Effector memory CD8-positive, alpha-beta T cell (primary cell): ENCODE measurements at places on chromosomes 5 and 9.
A peak's percentile ranks its signal among the peaks of the same experiment; 100 is the strongest.

GRCh38 chr5:5588887-5589826, 166.7 kb downstream of the ICE1 start:
- peaks cover 28% of the 10 kb centered on the region for H3K27me3 ChIP-seq
- no peak overlapping the region for H3K4me3 ChIP-seq
- H3K36me3 ChIP-seq = no peaks in the 10 kb centered on the region
- H3K27ac ChIP-seq = no peak overlapping the region
- DNase-seq = no peak
- H3K4me1 ChIP-seq = no peaks in the 10 kb centered on the region

DNA sequence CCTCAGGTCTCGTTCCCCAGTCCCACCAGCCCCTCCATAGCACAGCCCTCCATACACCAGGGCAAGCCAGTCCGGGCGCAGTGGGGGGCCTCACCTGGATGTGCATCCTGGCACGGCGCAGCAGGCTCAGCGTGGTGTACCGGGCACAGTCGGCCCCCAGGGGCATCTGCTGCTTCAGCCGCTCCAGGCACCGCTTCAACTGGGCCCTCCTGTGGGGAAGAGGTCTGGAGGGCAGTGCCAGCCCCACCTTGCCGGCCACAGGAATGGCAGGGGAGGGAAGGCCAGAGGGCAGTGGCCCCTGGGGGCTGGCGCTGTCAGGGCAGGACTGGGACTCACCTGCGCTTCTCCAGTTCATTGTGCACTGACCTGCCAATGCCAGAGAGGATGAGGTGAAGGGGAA, 1.4 kb downstream of the MXD3 start:
- peaks cover 36% of the 10 kb centered on the region for H3K4me1 ChIP-seq
- H3K27ac ChIP-seq = no peak overlapping the region
- H3K36me3 ChIP-seq = peaks cover 31% of the 10 kb centered on the region
- peak overlapping the region; percentile 83 for H3K4me3 ChIP-seq
- no peak for DNase-seq

DNA sequence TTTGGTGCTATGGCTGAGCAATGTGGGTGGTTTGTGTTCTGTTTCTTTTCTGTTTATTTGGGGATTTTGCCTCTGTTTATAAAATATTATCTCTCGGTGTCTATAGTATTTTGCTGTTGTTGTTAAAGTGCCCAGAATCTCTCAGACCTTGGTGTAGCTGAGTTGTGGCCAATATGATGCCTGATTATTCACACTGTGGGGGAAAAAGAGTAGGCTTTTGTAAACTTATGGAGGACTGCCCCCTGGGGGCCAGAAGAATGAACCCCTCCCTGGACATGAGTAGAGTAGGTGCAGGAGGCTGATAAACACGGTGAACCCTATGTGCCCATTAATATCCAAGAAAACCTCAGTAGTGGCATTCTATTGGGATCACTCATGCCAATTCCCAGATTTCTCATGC, 49.0 kb upstream of the DPYSL3 start:
- H3K36me3 ChIP-seq = no peaks in the 10 kb centered on the region
- no peak overlapping the region for H3K4me3 ChIP-seq
- H3K27ac ChIP-seq = no peak overlapping the region
- DNase-seq = no peak

GRCh38 chr9:61668846-61669245, 479.0 kb downstream of the SPATA31A7 start:
- H3K4me3 ChIP-seq = no peak overlapping the region
- no peak overlapping the region for H3K27ac ChIP-seq
- no peaks in the 10 kb centered on the region for H3K36me3 ChIP-seq
- no peak for DNase-seq

GRCh38 chr5:158751961-158752655, 347.6 kb downstream of the EBF1 start:
- DNase-seq = no peak
- H3K27me3 ChIP-seq = peaks cover 45% of the 10 kb centered on the region
- no peaks in the 10 kb centered on the region for H3K4me1 ChIP-seq

DNA sequence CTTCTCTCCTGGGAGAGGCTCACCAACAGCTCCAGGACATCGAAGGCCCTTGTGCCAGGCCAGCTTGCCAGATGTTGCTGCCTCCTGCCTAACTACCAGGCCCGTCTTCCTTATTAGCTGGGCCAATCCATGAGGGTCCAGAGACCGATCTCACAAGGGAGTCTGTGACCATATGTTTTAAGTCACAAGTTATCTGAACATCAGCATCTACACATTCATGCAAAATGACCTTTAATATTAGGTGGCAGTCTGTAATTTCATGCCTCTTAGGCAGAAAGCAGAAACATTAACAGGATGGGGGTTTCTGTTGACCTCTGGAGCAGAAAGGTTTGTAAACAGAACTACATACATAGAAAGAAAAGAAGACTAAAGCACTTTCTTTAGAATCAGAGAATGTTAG, 75.1 kb upstream of the SLC25A51 start:
- H3K4me1 ChIP-seq = no peaks in the 10 kb centered on the region
- no peak overlapping the region for H3K4me3 ChIP-seq
- no peak overlapping the region for H3K27ac ChIP-seq
- no peak for DNase-seq
- no peaks in the 10 kb centered on the region for H3K36me3 ChIP-seq

- no peaks in the 10 kb centered on the region for H3K36me3 ChIP-seq
- no peak overlapping the region for H3K4me3 ChIP-seq
- peaks cover 12% of the 10 kb centered on the region for H3K27me3 ChIP-seq
Observed at GRCh38 chr9:79257228-79257781, 314.5 kb upstream of the TLE4 start.

GRCh38 chr5:124438903-124439281, 307.5 kb downstream of the ZNF608 start:
- no peaks in the 10 kb centered on the region for H3K4me1 ChIP-seq
- H3K27ac ChIP-seq = no peak overlapping the region
- no peaks in the 10 kb centered on the region for H3K36me3 ChIP-seq
- H3K4me3 ChIP-seq = no peak overlapping the region
- no peaks in the 10 kb centered on the region for H3K27me3 ChIP-seq
- no peak for DNase-seq

DNA sequence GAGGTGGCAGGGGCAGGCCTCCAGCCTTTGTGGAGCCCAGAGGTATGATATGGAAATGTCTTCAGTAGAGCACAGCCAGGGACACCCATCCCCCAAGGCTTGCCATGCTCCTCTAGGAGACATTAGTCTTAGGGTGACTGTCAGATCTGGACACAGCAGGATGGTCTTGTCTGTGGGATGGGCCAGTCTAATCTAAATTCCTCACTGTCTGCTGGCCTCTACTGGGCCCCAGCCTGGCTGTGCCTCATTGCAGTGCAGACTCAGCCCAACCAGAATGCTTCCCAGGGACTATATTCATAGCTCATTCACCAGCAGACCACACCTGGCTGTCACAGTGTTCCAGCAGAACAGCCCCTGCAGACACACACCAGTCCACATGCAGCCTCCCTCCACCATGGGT, 129.5 kb upstream of the MRPS30 start:
- no peak overlapping the region for H3K4me3 ChIP-seq
- no peak for DNase-seq
- no peak overlapping the region for H3K27ac ChIP-seq
- H3K27me3 ChIP-seq = no peaks in the 10 kb centered on the region
- no peaks in the 10 kb centered on the region for H3K36me3 ChIP-seq
- no peaks in the 10 kb centered on the region for H3K4me1 ChIP-seq

- H3K36me3 ChIP-seq = peaks cover 4% of the 10 kb centered on the region
- DNase-seq = no peak
- no peaks in the 10 kb centered on the region for H3K4me1 ChIP-seq
- no peak overlapping the region for H3K27ac ChIP-seq
- H3K27me3 ChIP-seq = peaks cover 14% of the 10 kb centered on the region
- H3K4me3 ChIP-seq = no peak overlapping the region
Observed at GRCh38 chr5:52869391-52869790, 81.7 kb downstream of the ITGA1 start.

DNA sequence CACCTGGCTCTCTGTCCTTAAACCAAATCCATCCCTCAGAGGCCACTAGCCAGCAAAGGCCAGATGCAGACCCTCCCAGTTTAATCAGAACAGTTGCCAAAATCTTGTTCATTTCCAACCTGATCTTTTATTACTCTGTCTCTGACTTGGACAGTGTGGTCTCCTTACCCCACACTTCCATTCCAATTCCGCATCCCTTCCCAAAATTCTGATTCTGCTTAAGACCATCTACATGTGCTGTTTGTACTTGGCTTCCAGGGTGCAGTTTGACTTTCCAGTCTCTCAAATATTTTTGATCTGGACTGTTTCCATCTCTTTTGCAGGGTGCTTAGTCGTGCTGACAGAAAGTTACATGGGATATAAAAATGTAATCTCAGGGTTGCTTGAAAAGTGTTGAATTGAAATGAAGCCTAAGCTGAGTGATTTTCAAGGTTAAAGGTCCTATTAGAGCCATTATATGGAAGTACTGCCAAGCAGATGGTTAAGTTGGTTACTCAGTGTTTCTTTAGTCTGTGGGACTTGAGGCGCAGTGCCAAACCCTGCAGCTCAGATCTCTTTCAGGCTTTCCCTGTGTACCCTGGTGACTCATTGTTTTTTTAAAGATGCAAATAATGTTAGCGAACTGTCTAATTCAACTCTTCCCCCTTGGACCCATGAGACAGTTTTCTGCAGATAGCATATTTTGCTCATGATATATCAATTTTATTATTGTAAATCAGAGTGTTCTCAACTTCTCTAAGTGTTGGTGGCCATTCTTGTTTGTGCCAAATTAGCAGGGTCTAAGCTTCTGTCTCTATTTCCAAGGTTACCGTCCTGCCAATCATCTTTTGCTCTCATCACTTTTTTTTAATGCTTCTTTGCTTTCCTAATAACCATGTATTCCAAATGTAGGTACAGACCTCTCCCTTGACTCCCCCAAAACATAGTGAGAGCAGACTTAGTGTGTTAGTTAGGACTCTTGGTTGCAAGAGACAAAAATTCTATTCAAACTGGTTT, 18.2 kb upstream of the DCP2 start:
- H3K36me3 ChIP-seq = no peaks in the 10 kb centered on the region
- no peaks in the 10 kb centered on the region for H3K27me3 ChIP-seq
- no peak overlapping the region for H3K4me3 ChIP-seq
- H3K27ac ChIP-seq = no peak overlapping the region
- peaks cover 4% of the 10 kb centered on the region for H3K4me1 ChIP-seq
- no peak for DNase-seq

DNA sequence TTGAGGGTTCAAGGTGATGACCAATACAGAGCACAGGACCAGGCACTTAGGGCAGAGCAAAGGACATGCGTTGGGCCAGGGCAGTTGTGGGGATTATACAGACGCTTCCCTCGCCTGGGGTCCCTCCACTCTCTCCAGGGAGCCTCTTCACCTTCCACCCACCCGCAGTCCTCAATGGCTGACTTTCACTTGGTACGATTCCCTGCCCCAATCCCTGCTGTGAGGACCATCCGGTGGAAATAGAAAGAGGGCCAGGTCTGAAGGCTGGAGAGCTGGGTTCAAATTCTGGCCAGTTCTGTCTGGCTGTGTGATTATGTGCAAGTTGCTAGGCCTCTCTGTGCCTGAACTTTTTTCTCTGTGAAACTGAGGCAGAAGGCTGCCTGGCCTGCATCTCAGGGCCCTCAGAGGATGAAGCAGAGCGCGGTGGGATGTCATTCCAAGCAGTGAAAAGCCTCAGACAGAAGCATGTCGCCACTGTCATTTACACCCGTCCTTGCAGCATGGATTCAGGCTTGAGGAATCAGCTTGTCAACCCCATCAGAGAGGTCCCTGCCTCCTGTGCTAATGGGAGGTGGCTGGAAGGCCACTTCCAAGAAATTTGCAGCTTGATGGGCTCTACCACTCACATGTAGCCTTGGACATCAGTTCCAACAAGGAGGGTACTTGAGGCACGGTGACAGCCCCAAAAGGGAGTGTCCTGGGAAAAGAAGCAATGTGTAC, 206.6 kb upstream of the IER5L start:
- H3K27me3 ChIP-seq = no peaks in the 10 kb centered on the region
- DNase-seq = no peak
- peak overlapping the region; percentile 79 for H3K4me3 ChIP-seq
- H3K27ac ChIP-seq = peak overlapping the region; percentile 94
- H3K4me1 ChIP-seq = peaks cover 4% of the 10 kb centered on the region

GRCh38 chr9:137431416-137431931, 8.3 kb downstream of the NOXA1 start:
- H3K27me3 ChIP-seq = no peaks in the 10 kb centered on the region
- H3K4me3 ChIP-seq = no peak overlapping the region
- no peaks in the 10 kb centered on the region for H3K4me1 ChIP-seq
- no peaks in the 10 kb centered on the region for H3K36me3 ChIP-seq

GRCh38 chr5:15501091-15501791, 1.3 kb downstream of the FBXL7 start:
- no peaks in the 10 kb centered on the region for H3K36me3 ChIP-seq
- peaks cover 29% of the 10 kb centered on the region for H3K27me3 ChIP-seq
- no peak overlapping the region for H3K27ac ChIP-seq
- H3K4me3 ChIP-seq = no peak overlapping the region
- DNase-seq = no peak

DNA sequence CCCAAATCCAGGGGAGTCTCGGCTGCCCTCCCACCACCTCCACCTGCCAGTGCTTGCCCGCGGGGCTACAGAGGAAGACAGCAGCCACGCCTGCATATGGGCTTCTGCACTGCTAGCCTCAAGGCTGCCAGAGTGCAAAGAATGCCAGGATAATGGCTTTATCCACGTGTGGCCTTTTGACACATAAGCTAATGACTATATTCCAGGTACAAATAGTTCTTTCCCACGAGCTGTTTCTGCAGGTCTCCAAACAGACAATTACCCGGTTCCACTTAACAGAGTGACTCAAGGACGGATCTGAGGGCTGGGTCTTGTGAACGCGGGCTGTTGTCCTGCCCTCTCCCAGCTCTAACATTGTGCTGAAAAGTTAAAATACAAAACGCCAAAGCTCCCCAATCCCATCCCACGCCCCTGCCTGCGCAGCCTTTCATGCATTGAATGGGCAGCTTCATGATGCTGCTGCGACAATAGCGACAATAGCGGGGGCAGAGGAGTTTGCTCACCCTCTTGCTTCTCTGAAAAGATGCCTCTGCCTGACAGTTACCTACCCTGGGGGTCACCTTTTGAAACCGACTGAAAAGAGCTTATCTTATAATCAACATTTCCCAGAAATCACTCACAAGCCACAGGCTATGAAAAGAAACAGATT, 39.1 kb upstream of the MSH3 start:
- H3K36me3 ChIP-seq = no peaks in the 10 kb centered on the region
- no peaks in the 10 kb centered on the region for H3K4me1 ChIP-seq
- H3K4me3 ChIP-seq = no peak overlapping the region
- no peaks in the 10 kb centered on the region for H3K27me3 ChIP-seq

DNA sequence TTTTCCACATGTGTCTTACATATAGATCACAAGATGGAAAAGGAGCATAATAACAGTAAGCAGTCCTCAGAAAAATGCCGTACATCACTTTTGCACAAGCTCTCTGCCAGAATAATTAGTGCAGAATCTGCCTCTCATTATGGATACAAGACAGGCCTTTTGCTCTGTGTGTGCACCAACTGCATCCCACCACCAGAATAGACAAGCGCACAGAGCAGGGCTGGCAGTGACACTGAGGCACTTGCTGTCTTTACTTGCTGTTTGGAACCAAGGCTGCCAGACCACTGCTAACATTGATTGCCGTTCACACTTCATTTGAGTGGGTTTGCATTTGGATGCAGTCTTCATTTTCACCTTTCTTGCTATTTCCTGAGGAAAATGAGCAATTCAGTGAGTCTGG, 741.3 kb downstream of the TLE1 start:
- no peaks in the 10 kb centered on the region for H3K36me3 ChIP-seq
- DNase-seq = no peak
- H3K4me3 ChIP-seq = no peak overlapping the region
